H4 (cell line): ENCODE measurements at places on chromosomes 2 and 18.

GRCh38 chr2:218860950-218861381, 1.4 kb downstream of the WNT6 start:
- no peak for DNase-seq

- no peak for DNase-seq
These were observed 45.2 kb upstream of the ST3GAL5 start for GRCh38 chr2:85933753-85934594.

DNA sequence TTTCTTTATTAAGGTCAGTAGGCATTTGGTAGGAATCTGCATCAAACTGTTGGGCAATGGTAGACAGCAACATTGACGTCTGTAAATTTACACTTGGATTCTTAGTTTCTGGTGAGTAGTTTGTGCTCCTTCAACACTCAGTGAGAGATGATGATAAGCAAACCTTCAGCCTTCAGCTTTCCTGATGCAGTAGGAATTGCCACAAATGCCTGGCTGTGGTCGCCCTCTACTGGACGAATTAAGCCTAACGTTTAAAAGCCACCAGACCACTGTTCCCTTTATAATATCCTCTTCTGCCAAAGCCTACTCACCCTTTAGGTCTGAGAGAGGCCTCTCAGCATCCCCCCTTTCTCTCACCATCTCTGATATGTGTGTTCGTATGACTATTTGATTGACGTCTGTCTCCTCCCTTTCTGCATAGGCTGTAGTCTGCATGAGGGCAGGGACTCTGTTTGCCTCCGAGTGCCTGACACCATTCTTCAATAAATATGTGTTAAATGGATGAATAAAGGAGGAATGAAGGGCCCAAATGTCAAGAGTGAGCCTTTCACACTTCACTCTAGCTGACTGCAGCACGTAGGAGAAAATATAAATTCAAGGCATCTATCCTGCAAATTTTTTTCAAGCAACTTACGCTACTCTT, 47.0 kb upstream of the PLEKHM3 start:
- DNase-seq: peak; percentile 58

GRCh38 chr2:47771211-47771610, 11.7 kb upstream of the MSH6 start:
- peak; percentile 94 for DNase-seq

DNA sequence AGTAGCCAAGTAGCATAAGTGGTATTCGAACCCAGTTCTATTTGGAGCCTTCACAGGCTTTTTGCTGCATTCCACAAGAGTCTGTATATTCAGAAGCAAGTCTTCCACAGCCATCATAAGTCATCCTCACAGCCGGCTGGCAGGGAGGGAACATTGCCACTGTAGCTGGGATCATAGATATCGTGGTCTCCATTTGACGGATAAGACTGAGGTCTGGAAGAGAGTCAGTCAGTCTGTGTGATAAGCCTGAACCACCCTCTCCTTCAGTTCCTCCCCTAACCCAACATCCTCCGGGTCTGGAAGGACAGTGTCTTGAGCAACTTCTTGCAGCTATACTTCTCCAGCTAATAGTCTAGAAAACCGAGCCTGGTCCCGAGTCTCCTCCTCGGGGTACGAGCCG, 17.0 kb upstream of the C1QL2 start:
- no peak for DNase-seq

- no peak for DNase-seq
These were observed 14.6 kb upstream of the ACYP2 start for GRCh38 chr2:54100772-54101171.

GRCh38 chr18:54775686-54776085, 52.6 kb upstream of the RAB27B start:
- DNase-seq: peak; percentile 72

DNA sequence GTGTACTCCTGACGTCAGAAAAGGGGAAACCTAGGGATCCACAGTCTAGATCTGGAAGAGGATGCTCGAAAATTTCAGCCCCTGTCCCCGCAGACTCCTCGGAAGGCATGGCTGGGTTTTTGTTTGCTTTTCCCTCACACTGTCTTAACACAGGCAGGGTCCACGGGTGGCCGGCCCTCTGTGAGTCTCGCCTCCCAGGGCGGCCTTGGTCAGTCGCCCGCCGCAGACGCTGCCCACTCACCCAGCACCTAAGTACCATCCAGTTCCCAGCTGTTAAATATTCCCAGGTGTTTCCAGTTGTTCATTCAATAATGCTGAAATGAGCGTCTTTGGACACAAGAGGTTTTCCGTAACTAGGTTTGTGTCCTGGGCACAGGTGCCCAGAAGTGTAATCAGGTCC, 193.2 kb downstream of the TWIST2 start:
- DNase-seq: no peak

GRCh38 chr2:212158081-212158480, 380.5 kb downstream of the ERBB4 start:
- DNase-seq: no peak

- DNase-seq: peak; percentile 6
These were observed 759.4 kb downstream of the ADCYAP1 start for GRCh38 chr18:1663879-1664705.

- no peak for DNase-seq
These were observed 218.8 kb downstream of the SCG2 start for GRCh38 chr2:223383315-223383714.

- DNase-seq: no peak
These were observed 57.2 kb upstream of the TACR1 start for GRCh38 chr2:75256485-75256884.

GRCh38 chr2:127196998-127197397, 23.1 kb downstream of the CYP27C1 start:
- no peak for DNase-seq

DNA sequence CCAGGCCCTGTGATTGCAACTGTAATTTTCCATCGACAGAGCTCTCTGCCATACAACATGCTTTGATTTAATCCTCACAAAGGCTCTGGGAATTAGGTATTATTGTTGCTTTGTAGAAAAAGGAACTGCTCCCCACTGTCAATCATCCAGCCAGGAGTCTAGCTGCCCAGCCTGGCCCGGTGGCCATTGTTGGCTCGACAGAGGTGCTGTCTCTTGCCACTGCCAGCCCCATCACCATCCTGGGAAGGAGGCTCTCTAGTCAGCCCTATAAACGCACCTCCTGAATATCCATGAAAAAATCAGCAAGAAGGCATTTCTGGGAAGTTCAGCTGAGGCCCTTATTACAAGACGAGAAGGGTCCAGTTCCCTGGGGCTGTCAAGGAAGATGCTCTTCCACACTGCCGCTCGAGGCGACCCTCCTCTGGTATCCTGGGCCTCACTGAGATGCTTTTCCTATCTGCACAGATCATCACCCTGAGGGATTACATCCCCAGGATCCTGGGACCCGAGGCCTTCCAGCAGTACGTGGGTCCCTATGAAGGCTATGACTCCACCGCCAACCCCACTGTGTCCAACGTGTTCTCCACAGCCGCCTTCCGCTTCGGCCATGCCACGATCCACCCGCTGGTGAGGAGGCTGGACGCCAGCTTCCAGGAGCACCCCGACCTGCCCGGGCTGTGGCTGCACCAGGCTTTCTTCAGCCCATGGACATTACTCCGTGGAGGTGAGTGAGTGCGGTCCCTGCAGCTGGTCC, 71.0 kb downstream of the TPO start:
- DNase-seq: no peak
